ENCODE measurements at places on chromosomes 5 and 9.

DNA sequence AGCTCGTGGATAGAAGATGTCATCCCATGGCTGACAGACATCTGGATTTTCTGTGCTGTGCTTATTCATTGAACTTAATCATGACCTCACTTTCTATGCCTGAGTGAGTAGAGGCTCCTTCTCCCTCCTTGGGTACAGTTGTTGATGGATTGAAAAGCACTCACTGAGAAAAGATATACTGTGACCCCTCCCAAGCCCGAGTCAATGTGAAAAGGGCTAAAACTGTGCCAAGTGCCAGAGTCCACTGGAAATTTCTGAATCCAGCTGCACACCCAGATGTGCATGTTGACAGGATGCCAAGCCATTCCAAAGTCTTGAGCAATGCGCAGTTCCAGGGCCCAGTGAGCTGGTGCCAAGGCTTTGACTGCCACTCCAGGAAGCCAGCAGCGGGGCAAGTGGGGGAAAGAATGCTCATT is 473.0 kb downstream of the NTRK2 start:
- DNase-seq = no peak

- DNase-seq = no peak
Measured at GRCh38 chr5:37662789-37663485, 176.9 kb downstream of the GDNF start.

DNA sequence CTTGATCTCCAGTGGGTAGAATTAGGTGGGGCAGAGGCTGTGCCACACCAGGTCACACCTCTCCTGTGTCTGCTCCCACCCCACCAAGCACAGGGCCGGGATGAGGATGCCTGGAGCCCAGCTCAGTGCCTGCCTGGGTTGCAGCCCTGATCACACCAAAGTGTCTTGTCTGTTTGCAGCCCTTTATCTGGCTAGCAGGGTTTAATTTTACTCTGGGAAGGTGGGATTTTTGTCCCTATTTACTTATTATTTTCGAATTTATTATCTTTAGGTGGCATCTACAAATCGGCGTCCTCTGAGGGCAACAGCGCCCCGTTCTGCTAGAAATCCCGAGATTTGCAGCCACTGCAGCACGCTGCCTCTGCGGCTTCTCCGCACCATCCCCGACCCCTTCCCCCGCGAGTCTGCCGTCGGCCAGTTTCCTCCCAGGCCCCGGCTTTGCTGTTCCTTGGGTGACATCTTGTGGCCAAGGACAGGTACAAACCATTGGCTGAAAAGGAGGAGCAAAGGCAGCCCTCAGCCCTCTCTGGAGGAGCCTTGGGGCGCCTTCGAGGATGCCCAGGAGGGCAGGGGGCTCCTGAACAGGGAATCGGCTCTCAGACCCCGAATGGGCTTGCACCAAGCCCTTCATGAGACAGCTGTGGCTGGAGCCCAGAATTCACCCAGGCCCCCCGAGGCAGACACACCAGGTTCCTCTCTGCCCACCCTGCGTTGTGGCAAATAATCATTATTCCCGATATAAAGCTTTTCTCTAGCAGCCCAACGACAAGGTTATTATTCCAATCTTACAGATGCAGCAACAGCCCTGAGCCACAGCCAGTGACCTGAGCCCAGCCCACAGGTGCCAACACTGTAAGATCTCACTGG is 113.0 kb downstream of the GAPVD1 start:
- DNase-seq = peak; percentile 34

GRCh38 chr5:34905564-34905963 is 9.7 kb downstream of the RAD1 start:
- DNase-seq = no peak

- DNase-seq = no peak
Measured at GRCh38 chr5:142437563-142437962, 112.7 kb upstream of the SPRY4 start.

- DNase-seq = no peak
Measured at GRCh38 chr9:107462691-107463090, 26.9 kb downstream of the KLF4 start.

Measured in stimulated activated effector memory CD8-positive, alpha-beta T cell treated with anti-CD3 and anti-CD28 coated beads, Interleukin-12 subunit alpha, Interleukin-12 subunit beta, amount 100 ng/mL, for 72 hours (primary cell).